RCC 7860 (cell line): ENCODE measurements at places on chromosomes 11 and 22.

DNA sequence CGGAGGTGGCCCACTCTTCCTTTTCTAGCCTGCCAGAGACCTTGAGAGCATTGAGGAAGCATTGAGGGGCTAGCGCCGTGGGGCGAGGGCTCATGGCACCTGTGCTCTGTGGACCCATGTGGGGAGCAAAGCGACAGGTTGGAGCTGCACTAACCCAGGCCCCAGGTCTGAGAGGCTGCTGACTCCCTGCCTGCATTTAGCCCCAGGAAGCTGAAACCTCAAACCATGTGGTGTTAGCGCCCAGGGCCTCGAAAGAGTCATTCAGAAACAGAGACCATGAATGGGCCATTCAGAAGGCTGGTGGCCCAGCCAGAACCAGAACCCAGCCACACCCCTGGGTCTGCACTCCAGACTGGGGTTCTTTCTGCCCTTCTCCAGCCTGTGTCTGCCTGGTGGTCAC lies 88.6 kb downstream of the BCR start:
- no peak for DNase-seq

- no peak for DNase-seq
Measured at GRCh38 chr11:86003654-86004053, 65.2 kb downstream of the PICALM start.

GRCh38 chr11:120714438-120714837 lies 202.9 kb downstream of the GRIK4 start:
- peak; percentile 61 for DNase-seq

- no peak for DNase-seq
Measured at GRCh38 chr22:36977401-36977861, 41.8 kb downstream of the TST start.

- DNase-seq, result peak; percentile 16
Measured at GRCh38 chr11:86591631-86592030, 80.8 kb downstream of the ME3 start.

DNA sequence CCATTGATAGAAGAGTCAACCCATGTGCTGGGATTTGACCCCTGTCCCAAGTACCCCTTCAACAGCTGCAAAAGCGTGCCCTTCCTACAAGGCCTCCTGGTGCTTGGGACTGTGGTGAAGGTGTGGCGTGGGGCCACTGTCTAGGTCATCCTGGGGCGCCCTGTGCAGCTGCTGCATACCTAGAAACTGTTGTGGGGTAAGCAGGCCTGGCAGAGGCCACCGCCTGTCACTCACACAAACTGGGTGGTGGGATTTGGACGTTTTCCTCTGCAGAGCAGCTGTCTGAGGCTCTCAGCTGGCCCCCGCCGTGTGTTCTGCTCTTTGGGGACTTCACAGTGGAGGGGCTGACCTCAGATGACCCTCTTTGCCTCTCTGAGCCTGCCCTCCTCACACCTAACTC lies 69.7 kb downstream of the SCN3B start:
- DNase-seq, result no peak

DNA sequence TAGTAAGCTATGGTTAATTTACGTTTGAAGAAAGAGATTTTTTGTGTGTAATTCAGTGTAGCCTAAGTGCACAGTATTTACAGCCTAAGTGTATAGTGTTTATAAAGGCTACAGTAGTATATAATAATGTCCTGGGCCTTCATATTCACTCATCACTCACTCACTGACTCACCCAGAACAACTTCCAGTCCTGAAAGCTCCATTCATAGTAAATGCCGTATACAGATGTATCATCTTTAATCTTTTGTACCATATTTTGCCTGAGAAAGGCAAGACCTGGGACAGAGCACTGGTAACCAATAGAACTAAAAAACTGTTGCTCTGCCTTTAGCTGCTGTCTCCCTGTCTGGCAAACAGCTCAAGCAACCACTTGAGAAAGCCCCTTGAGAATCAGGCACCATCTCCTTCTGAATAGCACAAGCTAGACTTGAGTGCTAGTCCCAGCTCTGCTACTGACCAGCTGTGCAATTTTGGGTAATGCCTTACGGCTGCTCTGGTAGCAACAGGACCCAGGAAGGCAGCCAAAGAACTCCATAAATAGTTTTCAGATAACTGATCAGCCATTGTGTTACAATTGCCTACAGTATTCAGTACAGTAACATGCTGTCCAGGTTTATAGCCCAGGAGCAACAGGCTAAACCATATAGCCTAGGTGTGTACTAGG lies 131.3 kb downstream of the KCNC1 start:
- no peak for DNase-seq

GRCh38 chr11:13338019-13338426 lies 60.4 kb downstream of the BMAL1 start:
- no peak for DNase-seq

- DNase-seq, result no peak
Measured at GRCh38 chr22:23793326-23793725, 6.6 kb downstream of the SMARCB1 start.

DNA sequence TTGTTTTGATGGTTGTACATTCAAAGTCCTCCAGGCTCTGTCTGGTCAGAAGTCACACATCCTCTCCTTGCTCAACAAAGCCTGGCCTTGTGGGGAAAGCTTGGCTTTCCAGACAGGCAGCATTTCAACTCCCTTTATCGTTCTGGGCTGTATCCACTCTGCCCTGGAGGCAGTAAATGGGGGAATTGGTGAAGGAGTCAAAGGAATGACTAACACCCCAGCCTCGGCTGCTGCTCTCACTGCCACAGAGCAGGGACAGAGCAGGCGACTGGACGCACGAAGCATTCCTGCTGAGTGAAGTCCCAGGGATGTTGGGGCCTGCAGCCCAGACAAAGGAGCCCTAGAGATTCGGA lies 52.8 kb downstream of the WNT11 start:
- DNase-seq, result no peak

- DNase-seq, result no peak
Measured at GRCh38 chr22:24101966-24102365, 79.3 kb upstream of the SUSD2 start.

DNA sequence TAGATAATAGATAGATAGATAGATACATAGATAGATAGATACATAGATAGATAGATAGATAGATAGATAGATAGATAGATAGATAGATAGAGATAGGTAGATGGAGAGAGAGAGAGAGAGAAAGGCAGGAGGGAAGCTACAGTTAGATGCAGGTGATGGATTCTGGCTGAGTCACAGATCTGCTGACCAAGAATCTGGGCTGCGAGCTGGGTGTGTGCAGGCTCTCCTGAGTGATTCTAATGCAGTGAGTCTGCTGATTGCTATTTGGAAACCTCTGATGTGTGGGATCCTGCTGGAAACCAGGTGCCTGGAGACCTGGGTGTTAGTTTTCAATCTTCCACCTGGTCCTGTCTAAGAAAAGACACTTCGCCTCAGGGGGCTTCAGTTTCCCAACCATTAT lies 1441.8 kb downstream of the TBC1D22A start:
- no peak for DNase-seq
